ENCODE measurements at places on chromosomes 4 and X.

GRCh38 chr4:53196882-53197771, 168.7 kb downstream of the SCFD2 start:
- DNase-seq = peak; percentile 56

DNA sequence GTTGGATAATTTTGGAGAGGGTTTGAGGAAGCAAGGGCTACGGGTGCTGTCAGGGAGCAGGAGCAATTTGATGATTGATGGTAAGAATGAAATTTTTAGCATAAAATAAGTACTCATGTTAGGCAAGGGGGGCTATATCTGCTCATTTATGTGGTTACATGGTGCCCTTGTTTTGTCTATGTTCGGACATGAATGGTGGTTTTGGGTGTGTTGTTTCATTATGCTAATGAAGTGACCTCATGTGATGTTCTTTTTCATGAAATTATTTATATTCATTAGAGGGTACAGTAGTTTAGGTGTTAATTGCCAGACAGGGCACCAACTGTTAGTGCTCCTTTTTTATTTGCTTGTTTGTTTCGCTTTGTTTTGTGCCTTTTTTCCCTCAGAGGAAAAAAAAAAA, 29.3 kb downstream of the CEP44 start:
- DNase-seq = no peak

DNA sequence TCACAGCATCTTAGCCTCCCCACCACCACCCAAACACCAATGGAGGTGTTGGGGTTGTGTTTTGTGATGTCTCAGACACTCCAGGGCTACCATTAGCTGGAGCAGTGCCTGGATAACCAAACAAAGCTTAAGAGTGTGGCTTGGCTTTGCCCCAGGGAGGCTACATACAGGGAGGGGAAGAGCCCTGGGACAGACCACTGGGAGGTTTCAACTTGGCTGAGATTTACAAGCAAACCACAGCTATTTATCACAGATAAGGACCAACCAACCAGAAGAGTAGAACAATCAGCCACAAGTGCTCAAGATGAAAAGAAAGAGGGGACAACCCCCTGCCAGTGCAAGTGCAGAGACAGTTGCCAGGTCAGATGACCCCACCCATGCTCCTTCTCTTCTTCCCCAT, 24.1 kb downstream of the SOX3 start:
- no peak for DNase-seq

DNA sequence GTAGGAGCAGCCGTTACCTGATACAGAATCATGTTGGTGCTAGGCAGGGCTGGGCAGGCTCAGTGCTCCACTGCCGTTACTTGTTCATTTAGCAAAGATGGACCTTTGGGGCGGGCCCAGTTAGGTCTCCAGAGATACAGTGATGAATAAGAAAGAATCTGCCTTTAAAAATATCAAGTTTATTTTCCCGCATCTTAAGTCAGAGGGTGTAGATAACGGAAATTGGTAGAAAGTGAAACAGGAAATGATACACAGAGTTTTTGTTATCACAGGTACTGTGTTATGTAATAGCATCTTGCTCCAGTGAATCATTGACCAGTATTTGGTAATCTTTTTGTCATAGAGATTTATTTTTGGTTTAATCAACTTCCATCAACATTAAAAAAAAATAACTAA, 5.5 kb downstream of the TMEM131L start:
- DNase-seq = no peak

DNA sequence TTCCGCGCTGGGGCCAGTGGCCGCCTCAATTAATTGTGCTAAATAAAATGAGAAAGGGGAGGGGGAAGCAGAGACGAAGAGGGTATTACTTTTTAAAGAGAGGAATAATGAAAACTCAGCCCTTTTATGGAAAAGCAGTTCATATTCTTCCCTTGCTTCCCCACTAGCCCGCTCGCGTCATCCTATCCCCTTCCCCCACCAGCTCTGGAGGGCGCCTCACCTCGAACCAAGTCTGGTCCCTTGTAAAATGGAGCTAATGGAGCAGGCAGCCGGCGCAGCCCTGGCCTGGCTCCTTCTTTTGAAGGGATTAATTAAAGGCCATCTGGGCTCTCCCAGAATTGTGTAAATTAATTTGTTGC, 511 bp upstream of the NKX6-1 start:
- DNase-seq = no peak

DNA sequence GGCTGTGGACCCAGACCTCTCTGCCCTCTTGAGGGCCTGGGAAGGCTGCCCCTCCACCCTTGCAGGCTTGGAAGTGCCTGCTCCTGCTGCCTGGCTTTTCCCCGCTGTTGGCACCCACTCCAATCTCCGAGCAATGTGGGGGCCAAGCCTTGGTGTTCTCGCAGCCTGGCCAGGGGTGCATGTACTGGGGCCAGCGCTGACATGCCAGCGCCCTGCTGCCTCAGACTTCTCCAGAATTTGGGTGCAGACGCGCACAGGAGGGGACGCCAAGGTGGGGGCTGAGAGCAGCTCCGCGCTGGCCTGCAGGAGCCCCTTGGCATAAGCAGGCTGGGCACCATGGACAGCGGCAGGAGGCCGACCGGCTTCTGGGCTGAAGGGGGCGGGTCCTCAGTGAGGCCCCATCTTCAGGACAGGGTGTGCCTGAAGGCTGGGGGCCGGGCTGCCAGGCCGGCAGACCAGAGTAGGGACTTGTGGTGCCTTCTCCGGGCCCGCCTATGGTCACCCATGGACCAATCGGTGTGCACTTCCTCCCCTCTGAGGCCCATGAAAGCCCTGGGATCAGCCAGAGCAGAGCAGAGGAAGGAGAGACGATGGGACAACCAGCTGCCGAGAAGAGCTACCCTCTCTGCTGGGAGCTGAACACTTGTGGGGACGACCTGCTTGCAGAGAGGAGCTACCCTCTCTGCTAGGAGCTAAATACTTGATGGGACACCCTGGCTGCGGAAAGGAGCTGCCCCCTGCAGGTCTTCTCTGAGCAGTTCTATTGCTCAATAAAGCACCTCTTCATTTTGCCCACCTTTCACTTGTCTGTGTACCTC, 118.3 kb downstream of the DNAAF6 start:
- no peak for DNase-seq

- DNase-seq = no peak
Observed at GRCh38 chrX:11296051-11296450, 2.8 kb downstream of the AMELX start.

- DNase-seq = no peak
Observed at GRCh38 chrX:7109838-7110793, 37.4 kb upstream of the STS start.

GRCh38 chr4:124262211-124263179, 450.0 kb downstream of the ANKRD50 start:
- peak; percentile 38 for DNase-seq

- no peak for DNase-seq
Observed at GRCh38 chr4:186017801-186018200, 51.2 kb upstream of the TLR3 start.

DNA sequence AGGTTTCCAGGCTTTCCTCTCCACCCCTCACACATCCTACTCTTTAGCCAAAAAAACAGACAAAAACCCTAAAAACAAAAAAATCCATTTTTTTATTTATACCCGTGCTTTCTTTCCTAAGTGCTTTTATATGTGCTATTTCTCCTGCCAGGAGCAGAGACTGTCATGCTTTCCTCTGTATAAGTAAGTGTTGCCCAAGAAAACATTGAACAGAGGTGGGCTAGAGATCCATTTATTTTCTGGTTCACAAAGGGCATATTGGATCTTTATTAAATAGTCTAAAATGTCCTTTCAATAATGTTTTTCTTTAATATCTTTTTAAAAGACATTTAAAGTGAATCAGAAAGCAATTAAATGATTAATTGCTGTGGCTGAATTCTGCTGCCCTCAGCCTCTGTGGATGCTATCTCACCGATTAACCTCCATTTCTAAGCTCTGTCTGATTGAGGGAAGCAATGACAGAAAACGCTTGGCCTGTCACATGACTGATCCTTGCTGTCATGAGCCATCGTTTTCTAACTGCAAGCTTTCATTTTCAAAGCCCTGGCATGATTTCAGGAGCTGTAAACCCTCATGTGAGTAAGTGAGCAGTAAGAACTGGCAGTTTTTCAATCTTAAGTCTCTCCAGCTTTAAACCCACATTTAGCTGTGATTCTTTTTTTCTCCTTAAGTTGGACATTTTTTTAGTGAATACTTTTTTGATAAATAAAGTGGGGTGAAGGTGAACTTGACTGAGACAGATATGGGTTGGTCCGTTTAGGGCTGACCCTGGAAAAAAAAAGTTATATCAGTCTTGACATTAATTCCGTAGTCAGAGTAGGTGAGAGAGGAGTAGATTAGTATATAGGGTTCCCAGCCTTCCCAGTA, 180.7 kb upstream of the PGRMC2 start:
- DNase-seq = peak; percentile 90

DNA sequence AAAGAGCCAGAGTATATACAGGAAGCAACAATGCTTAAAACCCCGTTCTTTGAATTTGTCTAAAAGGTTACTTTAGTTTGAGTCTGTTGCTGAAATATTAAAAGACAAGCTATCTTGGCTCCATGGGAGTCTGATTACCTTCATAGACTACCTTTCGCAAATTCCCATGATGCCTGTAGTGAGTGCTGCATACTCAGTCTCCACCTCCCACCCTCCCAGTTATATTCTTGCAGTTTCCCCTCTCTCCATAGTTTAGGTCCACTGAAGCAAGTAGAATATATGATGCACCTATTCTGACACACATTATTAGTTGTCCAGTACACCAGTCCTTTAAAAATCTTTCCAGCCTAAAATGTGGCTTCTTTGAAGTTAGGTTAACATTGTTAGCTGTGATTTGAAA, 2.4 kb downstream of the CNKSR2 start:
- no peak for DNase-seq

DNA sequence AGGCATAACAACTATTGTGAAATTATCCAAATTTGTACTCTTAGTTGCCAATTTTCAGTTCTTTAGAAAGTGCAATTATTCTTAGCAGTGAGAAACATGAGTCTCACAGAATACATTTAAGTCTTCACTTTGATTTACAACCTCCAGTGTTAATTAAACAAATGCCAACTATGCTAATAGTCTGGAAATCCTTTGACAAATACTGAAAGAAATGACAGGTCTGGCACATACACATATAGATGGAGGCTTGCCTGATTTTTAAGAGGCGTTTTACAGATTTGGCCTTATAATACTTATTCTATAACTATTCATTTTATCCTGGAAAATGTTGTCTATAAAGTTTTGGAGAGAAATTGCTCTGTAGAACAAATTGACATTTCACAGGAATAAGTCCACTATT, 320.1 kb downstream of the TRIML1 start:
- no peak for DNase-seq

GRCh38 chr4:101851672-101852071, 61.1 kb downstream of the BANK1 start:
- no peak for DNase-seq

DNA sequence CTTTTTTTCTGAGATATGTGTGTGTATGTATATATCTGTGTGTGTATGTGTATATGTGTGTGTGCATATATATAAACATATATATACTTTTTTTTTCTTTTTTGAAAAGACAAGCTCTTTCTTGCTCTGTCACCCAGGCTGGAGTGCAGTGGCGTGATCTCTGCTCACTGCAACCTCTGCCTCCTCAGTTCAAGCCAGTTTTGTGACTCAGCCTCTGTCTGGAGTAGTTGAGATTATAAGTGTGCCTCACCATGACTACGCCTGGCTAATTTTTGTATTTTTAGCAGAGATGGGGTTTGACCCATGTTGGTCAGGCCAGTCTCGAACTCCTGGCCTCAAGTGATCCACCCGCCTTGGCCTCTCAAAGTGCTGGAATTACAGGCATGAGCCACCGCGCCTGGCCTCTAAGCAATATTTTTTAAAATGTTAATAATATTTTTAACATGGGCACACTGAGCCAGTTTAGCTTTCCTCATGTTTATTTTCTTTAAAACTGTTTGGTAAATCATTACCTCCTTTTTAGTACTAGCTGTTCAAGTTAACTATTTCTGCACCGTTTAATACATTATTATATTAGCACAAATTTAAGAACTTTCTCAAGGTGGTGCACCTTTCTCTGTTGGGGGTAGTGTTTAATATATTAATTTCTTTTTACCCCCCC, 33.3 kb downstream of the BBS12 start:
- DNase-seq = no peak

DNA sequence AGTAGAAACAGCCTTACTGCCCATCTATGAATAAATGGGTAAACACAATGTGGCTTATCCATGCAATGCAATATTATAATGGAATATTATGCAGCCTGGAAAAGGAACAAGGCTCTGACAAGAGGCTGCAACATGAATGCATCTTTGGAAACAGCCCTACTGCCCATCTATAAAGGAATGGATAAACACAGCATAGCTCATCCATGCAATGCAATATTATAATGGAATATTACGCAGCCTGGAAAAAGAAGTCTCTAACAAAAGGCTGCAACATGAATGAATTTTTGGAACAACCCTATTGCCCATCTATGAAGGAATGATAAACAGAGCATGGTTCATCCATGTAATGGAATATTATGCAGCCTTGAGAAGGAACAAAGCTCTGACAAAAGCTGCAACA, 161.0 kb downstream of the CRLF2 start:
- DNase-seq = no peak

DNA sequence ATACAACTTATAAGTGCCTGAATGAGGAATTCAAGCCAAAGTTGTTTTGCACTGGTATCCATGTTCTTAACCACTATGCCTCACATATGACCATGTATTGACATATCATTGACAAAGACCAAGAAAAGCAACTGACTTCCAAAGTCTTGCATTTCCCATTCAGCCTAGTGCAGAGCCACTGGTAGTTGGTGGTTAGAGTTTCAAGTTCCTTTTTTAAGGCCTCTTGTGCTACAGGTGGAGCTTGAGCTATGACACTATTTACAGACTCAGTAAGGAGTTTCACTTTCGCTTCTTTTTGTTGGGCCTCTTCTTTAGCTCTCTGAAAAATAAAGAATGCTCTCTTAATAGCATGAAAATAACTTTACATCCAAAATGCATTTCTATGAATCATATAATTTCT, 763.0 kb downstream of the DMD start:
- DNase-seq = no peak

DNA sequence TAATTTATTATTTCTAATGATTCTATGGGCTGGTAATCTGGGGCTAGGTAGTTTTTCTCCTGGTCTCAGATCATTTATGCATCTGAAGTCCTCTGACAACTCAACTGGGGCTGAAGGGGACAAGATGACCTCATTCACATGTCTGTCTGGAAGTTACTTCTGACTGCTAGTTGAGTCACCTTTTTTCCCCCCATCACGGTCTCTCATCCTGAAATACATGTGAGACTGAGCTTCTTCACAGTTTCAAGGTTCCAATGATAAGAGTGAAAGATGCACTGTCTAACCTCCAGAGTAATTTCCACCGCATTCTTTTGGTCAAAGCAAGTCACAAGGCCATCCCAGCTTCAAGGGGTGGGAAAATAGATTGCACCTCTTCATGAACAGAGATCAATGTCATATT, 356.7 kb upstream of the RPS6KA3 start:
- no peak for DNase-seq

GRCh38 chrX:34875204-34875603, 67.4 kb upstream of the FAM47B start:
- no peak for DNase-seq

GRCh38 chr4:128587382-128587781, 222.1 kb upstream of the JADE1 start:
- no peak for DNase-seq

GRCh38 chr4:16505726-16506125, 279.5 kb upstream of the TAPT1 start:
- no peak for DNase-seq

- DNase-seq = no peak
Observed at GRCh38 chr4:159042097-159042605, 60.7 kb upstream of the RAPGEF2 start.
